SK-MEL-5 (cell line): ENCODE measurements at places on chromosomes 3 and 15. TPM values are rescaled to one million over a fixed set of nuclear protein-coding genes. Genes with fewer than 3 reads are reported as not detected.

DNAJC13 gene
- 49.8 and 55.9 TPM in 2 replicates for total RNA-seq

TGM5 gene
- 0.13 and 0.21 TPM in 2 replicates for total RNA-seq

DNA sequence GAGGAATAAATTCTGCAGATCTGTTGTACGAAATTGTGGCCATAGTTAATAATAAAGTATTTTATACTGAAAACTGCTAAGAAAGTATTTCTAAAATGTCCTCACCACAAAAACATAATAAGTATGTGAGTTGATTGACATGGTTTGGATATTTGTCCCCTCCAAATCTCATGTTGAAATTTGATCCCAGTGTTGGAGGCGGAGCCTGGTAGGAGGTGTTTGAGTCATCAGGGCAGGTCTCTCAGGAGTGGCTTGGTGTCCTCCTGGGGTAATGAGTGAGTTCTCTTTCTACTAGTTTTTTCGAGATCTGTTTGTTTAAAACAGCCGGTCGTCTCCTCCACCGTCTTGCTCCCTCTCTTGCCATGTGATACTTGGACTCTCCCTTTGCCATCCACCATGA is 424.1 kb upstream of the KCNMB2 start:
- DNase-seq: no peak

GRCh38 chr3:160779040-160779439 is 23.0 kb downstream of the PPM1L start:
- no peak for DNase-seq

DNA sequence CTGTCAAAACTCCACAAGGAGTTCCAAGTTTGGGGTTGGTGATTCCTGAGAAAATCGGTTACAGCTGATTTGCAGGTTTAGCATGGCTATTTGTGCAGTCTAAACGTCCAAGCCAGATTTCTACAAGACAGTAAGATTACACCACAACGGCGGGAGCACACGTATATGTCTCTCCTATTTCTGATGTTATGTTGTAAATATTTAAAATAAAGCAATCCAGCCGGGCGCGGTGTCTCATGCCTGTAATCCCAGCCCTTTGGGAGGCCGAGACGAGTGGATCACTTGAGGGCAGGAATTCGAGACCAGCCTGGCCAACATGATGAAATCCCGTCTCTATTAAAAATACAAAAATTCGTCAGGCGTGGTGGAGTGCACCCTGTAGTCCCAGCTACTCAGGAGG is 106.8 kb upstream of the IGF1R start:
- DNase-seq: no peak

DNA sequence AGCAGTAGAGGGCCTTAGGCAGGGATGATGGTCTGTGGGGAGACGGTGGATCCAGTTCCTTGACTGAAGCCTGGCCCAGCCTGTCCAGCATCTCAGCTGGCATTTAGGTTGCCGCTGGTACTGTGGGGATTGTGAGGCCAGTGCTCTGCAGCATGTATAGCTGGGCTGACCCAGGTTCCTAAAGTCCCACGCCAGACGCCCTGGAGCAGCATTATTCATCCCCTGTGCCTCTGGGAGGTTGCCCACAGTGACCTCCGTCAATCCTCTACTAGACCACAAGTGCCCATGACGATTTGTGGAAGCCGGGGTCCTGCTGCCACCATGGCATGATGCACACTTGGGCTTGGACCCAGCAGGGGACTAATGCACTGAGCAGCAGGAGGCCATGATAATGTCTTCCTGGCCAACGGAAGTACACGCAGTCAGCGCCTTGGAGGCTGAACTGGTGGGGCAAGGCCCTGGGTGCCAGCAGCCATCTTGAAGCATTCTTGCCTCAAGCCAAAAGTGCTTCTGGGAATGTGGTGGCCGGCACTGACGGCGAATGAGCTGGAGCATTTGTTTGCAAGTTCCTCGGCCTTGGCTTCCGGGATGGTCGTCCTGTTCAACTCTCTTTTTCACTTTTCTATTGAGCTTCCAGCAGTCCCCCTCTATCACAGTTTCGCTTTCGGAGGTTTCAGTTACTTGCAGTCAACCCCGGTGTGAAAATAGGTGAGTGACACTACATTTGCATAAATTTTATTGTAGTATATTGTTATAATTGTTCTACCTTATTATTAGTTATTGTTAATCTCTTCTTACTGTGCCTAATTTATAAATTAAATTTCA is 949.4 kb downstream of the ROBO1 start:
- no peak for DNase-seq
